ENCODE measurements at places on chromosomes 5 and 9. TPM values are rescaled to one million over a fixed set of nuclear protein-coding genes. Genes with fewer than 3 reads are reported as not detected.

ESM1 gene
- total RNA-seq: 0.37 TPM

SERF1A gene
- total RNA-seq: 11.6 TPM

PLCXD3 gene
- not detected for total RNA-seq

GRCh38 chr9:91555132-91555531 lies 131.5 kb upstream of the NFIL3 start:
- DNase-seq: no peak

DNA sequence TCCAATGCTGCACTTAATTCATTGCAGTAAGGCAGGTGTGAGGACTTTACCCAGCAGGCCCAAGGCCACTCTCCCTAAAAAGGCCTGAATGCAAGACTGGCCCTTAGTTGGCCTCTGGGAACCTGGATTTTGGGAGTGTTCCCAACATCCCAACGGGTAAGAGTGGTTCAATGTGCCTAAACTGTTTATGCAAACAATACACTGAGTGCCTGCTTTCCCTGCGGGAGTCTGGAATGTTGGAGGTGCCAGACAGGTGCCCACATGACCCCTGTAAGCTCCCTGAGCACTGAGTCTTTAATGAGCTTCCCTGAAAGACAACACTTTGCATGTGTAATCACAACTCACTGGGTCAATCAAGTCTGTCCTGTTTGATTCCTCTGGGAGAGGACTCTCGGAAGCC lies 37.4 kb downstream of the NSUN2 start:
- no peak for DNase-seq

GRCh38 chr5:93062548-93062947 lies 518.5 kb downstream of the NR2F1-AS1 start:
- DNase-seq: no peak

DNA sequence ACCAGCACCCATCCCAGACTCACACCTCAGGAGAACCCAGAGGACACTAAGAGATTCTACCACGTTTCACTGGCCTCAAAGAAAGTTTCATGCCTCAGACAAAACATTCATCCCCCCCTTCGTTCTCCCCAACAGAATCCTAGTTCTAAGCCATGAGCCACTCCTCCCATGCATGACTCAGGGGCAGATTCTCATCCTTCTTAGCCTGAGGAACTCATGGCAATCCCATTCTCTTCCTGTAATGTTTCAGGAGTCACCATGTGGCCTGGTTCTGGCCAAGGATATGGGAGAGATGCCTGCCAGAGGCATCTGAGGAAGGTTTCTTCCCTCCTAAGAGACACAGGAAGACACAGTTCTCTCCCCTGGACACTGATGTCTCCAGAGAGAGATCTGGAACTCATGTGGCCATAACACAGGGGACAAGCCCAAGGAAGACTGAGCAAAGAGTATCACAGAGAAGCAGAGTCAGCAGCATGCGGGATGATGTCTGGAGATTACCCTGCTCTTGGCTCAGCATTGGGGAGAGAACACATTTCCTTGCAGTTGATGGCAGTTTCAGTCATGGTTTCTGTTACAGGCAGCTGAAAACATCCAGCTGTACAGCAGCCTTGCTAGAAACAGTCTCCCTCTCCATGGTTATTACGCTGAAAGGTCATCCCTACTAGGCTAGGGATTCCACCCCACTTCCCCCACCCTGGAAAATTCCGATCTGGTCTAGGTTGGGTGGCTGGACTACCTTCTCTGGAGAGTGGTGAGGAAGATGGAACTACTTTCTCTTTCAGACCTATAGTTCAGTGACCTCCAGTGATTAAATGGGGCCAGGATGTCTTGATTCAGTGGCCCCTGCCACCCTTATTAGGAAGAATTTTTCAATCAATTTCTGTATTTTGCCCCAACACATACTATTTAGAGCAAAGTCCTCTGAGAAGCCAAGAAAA lies 115.4 kb downstream of the ZNF608 start:
- DNase-seq: no peak

DNA sequence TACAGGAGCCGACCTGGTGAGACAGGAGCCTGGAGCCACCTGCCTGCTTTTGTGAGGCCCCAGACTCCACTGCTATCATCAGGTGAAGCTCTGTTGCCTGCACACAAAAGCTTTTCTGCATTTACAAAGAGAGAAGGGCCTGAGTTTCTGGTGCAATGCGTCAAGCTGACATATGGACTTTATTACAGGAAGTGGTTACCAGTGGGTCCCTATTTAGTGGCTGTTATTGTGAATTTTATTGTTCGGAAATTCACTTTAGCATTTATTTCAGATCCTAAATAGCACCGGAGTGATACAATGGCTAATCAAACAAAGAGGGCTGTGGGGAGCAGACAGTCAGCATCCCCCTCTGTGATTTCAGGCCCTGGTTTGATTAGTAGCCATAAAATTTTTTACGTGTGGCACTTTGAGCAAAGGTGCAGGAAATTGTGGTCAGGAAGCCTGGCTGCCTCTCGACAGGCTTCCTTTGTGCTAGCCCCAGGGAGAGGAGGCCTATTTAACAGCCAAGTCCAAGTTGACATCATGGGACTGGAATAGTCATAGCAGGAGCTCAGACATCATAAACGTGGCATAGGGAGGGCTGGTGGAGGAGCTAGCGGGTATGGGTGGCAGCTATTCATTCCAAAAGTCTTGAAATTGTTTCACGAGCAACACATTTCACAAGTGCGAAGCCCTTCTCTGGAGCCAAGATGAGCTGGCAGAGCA lies 8.4 kb downstream of the TGFBI start:
- DNase-seq: peak; percentile 52

DNA sequence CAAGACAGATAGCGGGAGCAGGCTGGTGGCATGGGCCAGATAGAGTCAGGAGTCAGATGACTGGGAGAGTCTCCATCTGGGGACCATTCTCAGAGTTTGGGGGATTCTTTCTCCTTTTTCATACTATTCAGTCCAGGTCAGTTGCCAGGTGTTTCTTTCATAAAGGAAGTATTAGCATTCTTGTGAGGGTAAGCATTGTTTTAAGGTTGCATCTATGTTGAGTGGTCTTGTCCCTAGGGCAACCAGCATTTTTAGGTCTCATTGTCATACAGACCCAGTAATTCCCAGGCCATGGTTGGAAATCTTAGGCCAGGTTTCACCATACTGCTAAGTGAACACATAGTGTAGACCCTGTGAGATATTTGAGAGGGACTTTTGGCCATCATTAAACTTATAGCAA lies 122.3 kb upstream of the POC5 start:
- DNase-seq: no peak

GRCh38 chr5:92644266-92644886 lies 936.6 kb downstream of the NR2F1-AS1 start:
- DNase-seq: no peak

GRCh38 chr5:30747412-30747811 lies 446.1 kb upstream of the CDH6 start:
- no peak for DNase-seq

DNA sequence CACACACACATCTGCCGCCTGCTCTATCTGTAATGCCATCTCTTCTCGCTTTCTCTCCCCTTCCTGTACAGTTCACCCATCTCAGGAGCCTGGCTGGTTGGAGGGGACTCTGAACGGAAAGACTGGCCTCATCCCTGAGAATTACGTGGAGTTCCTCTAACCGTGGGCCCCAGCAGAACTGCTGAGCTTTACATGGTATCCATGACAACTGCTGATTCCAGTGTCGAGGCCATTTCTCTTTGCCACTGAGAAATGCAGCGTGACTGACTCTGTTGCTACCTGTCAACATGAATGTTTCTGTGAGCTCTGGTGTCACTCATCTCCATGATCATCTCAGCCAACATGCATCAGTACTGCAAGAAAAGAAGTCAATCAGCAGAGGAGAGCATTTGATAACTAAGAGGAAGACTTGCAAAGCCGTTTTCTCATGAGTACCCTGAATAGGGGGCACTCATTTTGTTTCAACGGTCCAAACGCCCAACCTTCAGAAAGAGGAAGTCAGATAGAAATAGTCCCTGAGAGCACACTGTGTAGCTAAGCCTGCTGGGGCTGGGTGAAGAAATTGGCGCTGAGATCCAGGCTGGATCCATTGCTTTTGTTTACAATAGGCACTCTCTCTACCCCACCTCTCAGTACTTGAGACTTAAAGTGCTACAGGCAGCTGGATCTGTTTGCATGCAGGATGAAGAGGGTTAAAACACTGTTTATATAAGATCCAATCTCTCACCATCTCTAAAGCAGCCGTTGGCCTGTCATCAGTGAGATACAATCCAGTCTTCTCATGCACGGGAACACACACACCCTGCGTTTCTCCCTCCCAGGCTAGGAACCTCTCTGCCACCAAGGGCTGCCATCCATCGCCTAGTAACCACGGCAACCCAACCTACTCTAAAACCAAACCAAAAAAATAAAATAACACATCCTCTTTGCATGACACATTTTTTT lies 180.9 kb downstream of the NR3C1 start:
- DNase-seq: peak; percentile 83

DNA sequence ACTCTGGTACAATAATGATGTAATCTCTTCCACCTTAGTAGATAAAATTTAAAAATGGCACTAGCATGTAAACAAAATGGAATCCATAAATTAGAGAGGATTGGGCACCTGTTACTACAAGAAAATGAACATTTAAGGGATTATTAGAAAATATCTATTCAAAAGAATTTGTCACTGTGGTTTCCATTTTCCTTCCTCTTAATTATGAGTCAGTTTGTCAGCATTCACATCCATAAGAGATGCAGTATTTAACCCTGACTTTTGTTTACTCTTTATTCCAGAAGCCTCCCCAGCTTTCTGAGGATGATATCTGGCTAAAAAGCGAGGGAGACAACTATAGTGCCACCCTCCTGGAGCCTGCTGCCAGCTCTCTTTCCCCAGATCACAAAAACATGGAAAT lies 72.1 kb downstream of the C9orf152 start:
- no peak for DNase-seq

Data from CD8-positive, alpha-beta memory T cell (primary cell).